ENCODE measurements at places on chromosomes 6 and 20. TPM values are rescaled to one million over a fixed set of nuclear protein-coding genes. Genes with fewer than 3 reads are reported as not detected.

DNA sequence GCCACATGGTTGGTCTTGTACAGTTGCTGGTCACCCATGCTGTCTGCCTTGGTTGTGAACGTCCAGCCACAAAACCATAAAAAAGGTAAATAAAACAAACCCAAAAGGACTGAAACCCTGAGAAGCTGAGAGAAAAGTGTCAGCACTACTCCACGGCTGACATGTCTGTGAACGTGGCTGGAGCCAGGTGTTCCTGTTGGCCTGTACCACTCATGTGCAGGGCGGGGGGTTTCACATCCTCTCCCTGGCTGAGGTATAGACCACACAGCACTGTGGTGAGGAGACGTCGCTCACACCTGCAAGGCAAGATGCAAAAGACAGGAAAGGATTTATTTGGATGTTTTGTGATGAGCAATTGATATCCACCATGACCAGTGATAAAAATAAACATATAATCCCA lies 51.9 kb upstream of the MRPS10 start:
- DNase-seq, result no peak

The FAM209B gene
- total RNA-seq, result not detected

GRCh38 chr20:38034961-38035360 lies 1.4 kb downstream of the RPRD1B start:
- no peak for DNase-seq

DNA sequence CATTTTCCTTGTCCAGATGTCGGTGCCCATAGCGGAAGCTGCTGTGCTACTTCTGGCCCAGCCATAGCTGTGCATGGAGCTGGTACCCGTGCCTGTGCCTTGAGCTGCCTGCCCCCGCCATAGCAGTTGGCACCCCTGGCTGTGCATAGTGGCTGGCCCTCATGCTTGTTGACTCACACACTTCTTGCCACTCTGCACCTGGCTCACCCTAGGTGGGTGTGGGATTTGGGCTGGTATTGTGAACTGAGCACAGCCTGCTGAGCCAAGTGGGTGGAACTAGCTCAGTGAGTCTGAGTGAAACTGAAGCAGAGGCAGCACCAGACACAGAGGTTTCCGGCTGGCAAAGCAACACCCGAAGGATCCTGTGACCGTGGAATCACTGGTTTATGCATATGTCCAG lies 689.5 kb upstream of the EYS start:
- DNase-seq, result no peak

- DNase-seq, result peak; percentile 29
Measured at GRCh38 chr6:152981989-152982903, 595 bp downstream of the FBXO5 start.

- DNase-seq, result no peak
Measured at GRCh38 chr20:18856873-18857272, 43.3 kb downstream of the SCP2D1 start.

DNA sequence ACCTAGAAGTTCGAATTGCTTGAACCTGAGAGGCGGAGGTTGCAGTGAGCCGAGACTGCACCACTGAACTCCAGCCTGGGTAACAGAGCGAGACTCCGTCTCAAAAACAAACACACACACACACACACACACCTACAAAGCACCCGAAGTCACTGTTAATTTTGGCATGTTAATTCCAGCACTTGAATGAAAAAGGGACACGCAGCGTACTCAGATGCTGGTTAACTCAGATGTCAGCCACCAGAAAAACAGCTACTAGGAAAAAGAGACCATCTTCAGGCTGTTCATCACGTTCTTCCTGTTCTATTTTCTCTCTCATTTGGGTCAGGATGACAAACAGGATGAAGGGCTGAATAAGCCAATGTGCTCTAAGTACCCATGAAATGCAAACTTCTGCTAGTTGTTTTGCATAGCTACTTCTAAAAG lies 46.9 kb downstream of the BLOC1S5 start:
- DNase-seq, result peak; percentile 30

- no peak for DNase-seq
Measured at GRCh38 chr6:12034837-12035236, 22.7 kb downstream of the HIVEP1 start.

- no peak for DNase-seq
Measured at GRCh38 chr20:42628683-42629082, 561.0 kb downstream of the PTPRT start.

The KCNG1 gene
- total RNA-seq, result 0.71 TPM

- DNase-seq, result no peak
Measured at GRCh38 chr6:11779329-11780096, 910 bp upstream of the ADTRP start.

The GSTA1 gene
- total RNA-seq, result not detected

DNA sequence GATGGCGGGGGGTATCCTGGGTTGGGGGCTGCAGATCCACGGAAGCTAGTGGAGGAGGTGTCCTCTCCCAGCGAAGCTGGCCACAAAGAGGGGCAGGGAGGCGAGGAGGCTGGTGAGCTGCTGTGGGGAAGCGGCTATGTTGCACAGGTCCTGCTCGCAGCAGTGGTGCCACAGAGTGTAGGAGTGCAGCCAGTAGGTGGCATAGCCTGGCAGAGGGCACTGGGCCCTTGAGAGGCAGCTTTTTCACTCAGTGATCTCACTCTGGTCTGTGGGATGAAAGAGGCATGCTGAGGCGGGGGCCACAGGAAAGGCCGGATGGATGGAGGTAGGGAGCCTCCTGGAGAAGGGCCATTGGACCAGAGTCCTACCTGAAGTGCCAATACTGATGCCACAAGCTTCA lies 2.9 kb upstream of the LY6G6D start:
- DNase-seq, result no peak

- DNase-seq, result no peak
Measured at GRCh38 chr20:38805958-38806854, 709 bp downstream of the PPP1R16B start.

The EEF1A2 gene
- 0.32 TPM for total RNA-seq

The SNRNP48 gene
- total RNA-seq, result 13.0 TPM

DNA sequence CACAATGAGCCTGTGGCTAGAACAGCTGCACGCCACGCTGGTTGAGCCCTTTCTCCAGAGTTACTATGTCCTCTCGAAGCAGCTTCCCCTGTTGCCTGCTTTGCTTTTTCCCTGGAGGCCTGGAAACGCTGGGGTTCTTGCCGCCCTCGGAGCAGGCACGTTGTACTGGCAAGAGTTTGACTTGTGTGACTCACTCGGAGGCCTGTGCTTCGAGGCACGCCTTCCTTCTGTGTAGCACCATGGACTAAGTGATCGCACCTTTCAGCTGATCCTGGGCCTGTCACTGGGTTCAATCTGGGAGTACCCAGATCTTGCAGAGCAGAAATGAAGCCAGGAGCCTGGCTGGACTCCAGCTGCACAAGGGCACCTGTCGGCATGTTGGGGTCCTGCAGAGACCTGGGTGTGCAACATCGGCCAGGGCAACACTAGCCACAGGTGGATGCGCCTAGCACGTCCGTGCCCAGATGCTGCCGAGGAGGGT lies 5.2 kb downstream of the INSM1 start:
- DNase-seq, result peak; percentile 94

DNA sequence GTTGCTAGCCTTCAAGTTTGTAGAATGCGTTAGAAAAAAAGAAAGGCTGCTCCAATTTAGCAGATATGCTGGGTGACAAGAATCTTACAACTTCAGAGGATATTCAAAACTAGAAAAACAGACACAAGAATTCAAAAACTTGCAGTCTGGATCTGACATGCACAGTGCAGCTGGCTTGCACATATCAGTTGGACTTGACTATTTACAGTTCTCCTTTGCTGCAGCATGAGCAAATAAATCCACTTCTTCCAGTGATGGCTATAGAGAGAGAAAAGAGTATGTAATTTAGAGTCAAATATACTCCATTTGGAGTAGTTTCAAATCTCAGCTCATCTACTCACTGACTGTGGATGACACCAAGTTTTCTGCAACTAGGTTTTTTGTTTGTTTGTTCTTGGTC lies 247.0 kb downstream of the RIMS1 start:
- DNase-seq, result no peak

- DNase-seq, result no peak
Measured at GRCh38 chr6:123855506-123855905, 51.8 kb downstream of the NKAIN2 start.

DNA sequence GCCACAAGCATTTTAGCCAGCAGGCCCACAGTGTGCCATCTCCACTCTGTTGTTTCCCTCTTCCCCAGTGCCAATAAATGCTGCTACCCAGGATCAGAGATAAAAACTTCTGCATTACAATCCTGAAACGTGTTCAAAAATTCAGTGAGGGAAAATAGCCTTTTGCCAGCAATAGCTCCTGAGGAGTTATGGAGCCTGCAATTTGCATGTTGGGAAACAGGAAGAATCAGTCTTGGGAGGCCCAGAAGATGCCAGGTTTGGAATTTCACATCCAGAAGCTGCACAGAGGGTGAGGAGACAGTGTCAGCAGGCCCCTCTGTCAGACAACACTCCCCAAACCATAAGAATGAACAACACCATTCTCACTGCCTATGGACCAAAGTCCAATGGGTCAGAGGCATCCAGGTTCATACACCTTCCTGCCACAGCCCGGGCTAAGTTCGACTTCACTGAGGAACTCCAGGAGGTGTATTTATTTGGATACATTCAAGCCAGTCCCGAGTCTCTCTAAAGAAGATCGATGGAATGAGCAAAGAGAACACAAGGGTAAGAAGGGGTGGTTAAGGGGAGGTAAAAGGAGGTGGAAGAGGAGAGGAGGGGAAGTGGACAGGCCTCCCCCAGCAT lies 20.8 kb downstream of the RRBP1 start:
- DNase-seq, result no peak

GRCh38 chr20:20741087-20742045 lies 28.9 kb upstream of the RALGAPA2 start:
- no peak for DNase-seq

GRCh38 chr6:152223636-152224035 lies 413.5 kb downstream of the SYNE1 start:
- DNase-seq, result no peak

GRCh38 chr6:166999884-167000253 lies 672 bp downstream of the CEP43 start:
- peak; percentile 7 for DNase-seq

DNA sequence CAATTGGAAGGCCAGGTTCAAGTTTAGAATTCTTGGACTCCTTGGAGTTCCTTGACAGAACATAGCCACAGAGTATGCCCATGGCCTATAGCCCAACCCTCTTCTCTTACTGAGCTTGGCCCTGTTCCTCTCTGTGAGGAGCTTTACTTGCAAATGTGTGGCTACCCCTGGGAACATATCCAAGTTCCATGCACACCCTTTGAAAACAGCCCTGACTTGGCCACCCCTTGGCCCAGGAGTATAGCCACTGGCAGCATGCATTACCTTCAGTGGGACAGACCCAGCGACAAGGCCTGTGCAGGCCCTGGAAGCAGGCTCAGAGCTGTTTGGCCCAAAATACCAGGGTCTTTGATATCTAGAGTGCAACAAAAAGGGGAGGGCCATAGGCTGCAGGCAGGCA lies 19.5 kb upstream of the MAS1 start:
- no peak for DNase-seq

DNA sequence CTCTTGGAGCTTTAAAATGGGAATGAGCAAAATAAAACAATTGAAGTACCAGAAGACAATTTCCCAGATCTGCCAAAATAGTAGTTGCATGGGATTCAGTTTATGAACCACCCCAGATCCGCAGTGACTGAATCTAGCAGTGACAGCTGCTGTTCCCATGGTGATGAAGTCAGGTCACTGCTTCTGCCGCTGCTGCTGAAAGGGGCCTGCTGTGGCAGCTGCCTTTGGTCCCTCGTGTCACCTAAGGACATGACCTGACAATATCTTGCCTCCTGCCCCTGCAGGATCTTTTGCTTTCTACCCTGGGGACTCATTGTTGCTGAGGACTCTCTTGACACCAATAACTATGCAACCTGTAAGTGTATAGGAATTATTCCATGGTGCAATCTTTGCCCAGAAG lies 34.3 kb upstream of the OGFRL1 start:
- DNase-seq, result peak; percentile 54

The GPX5 gene
- total RNA-seq, result not detected

Data from LHCN-M2 (cell line).